A375 (cell line): ENCODE measurements at places on chromosomes 7 and 10. TPM values are rescaled to one million over a fixed set of nuclear protein-coding genes. Genes with fewer than 3 reads are reported as not detected.

TSPAN33 gene
- 3.7 and 4.0 TPM in 2 replicates for total RNA-seq

SORBS1 gene
- 3.1 and 4.6 TPM in 2 replicates for total RNA-seq

SLC18A2 gene
- total RNA-seq, result not detected in 2 replicates

CPN1 gene
- total RNA-seq, result 8.6 and 11.1 TPM in 2 replicates

PODXL gene
- 12.0 and 12.7 TPM in 2 replicates for total RNA-seq

NRP1 gene
- total RNA-seq, result 112 and 118 TPM in 2 replicates

IQCE gene
- 9.5 and 9.8 TPM in 2 replicates for total RNA-seq

GTF2IRD1 gene
- 16.1 and 17.6 TPM in 2 replicates for total RNA-seq

AKR1E2 gene
- not detected in 2 replicates for total RNA-seq

ADCY1 gene
- 1.5 and 1.8 TPM in 2 replicates for total RNA-seq

EBLN1 gene
- not detected in 2 replicates for total RNA-seq

CUBN gene
- total RNA-seq, result 0.30 and 3.2 TPM in 2 replicates

SPDYE1 gene
- total RNA-seq, result not detected in 2 replicates

ANKRD26 gene
- 4.9 and 5.7 TPM in 2 replicates for total RNA-seq

BLNK gene
- total RNA-seq, result not detected in 2 replicates

TCAF2 gene
- 4.1 and 4.4 TPM in 2 replicates for total RNA-seq

TCTN3 gene
- total RNA-seq, result 18.7 and 20.0 TPM in 2 replicates

ITIH5 gene
- 0.68 and 2.0 TPM in 2 replicates for total RNA-seq

CCDC172 gene
- total RNA-seq, result not detected in 2 replicates

GPR15LG gene
- not detected in 2 replicates for total RNA-seq
